ENCODE measurements at places on chromosomes 16 and 17. TPM values are rescaled to one million over a fixed set of nuclear protein-coding genes. Genes with fewer than 3 reads are reported as not detected.

G6PC1 gene
- 0.32 TPM for total RNA-seq

MMD gene
- total RNA-seq, result 18.9 TPM

LPO gene
- not detected for total RNA-seq

MSRB1 gene
- 31.0 TPM for total RNA-seq

HOXB1 gene
- not detected for total RNA-seq

GRCh38 chr17:72580321-72581127 lies 459.7 kb downstream of the SOX9 start:
- DNase-seq, result peak; percentile 42

GRCh38 chr16:19717741-19718623 lies at the start of the genes IQCK and KNOP1:
TSS of gene IQCK (plus strand) at chr16:19718271. CDS start at chr16:19718307, 36 bp downstream.
TSS of gene KNOP1 (minus strand) at chr16:19718227. CDS start at chr16:19715035, 3,192 bp downstream.
- peak; percentile 90 for DNase-seq

DNA sequence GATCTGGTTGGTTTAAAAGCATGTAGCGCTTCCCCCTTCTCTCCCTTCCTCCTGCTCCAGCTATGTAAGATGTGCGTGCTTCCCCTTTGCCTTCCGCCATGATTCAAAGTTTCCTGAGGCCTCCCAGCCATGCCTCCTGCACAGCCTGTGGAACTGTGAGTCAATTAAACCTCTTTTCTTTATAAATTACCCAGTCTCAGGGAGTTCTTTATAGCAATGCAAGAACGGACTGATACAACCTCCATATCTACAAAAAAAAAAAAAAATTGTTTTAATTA lies 16.6 kb upstream of the PDXDC1 start:
- DNase-seq, result no peak

GRCh38 chr17:53219821-53220220 lies 602.9 kb upstream of the KIF2B start:
- no peak for DNase-seq

- DNase-seq, result no peak
These were observed 124.8 kb downstream of the MRM1 start for GRCh38 chr17:36726199-36726598.

DNA sequence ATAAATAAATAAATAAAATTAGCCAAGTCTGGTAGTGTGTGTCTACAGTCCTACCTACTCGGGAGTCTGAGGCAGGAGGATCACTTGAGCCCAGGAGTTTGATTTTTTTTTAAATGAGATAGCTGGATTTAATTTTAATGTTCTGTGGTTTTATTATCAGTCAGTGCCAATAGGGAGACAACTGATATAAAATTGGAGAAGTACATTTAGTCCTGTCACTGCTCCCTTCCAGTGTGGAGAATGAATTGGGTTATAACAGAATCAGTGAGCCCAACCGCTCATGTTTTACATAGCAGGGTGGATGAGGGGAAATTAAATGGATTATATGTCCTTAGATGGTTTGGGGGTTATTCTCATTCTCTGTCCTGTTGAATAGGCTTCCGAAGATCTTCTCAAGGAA lies 6.2 kb downstream of the NME1 start:
- no peak for DNase-seq

- no peak for DNase-seq
These were observed 5.5 kb downstream of the COG1 start for GRCh38 chr17:73198201-73198929.

DNA sequence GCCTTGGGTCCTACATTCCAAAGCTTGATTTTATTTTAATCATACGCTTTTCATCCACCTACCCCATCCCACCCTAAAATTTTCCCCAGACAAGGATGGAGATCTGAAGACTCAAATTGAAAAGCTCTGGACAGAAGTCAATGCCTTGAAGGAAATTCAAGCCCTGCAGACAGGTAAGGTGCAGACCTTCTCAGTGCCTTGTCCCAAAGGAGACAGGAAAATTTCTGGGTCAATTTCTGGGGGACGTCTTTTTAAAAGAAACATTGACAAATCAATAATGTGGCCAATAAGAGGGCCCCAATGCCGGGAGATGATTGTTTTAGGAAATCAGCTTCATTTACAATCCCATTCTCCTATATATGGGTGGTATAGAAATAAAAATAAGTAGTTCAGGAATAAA lies 5.7 kb downstream of the CLEC3A start:
- DNase-seq, result no peak

- no peak for DNase-seq
These were observed 10.4 kb upstream of the HLF start for GRCh38 chr17:55254375-55254774.

DNA sequence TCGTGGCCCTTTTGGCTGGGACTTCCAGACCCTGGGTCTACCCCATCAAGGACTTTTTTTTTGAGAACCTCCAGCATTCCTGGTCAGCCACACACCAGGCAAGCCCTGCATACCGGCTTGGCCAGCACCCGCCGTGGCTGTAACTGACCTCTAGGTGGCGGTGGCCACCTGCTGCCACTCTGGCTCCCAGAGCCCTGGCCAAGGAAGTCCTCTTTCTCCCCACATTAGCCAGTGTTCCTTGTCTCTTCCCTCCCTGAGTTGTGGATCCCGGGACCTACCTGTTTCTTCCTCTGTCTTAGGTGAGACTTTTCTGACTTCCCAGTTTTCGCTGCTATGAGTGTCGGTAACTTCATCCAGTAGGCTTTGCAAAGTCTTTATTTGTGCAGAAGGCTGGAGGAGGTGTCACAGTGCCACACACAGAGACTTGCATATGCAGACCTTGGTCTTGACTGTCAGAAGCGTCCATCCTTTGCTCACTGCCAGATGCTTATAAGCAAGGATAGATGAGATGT lies 348.3 kb downstream of the CPPED1 start:
- DNase-seq, result peak; percentile 59

GRCh38 chr17:29683481-29683880 lies 60.8 kb upstream of the CORO6 start:
- no peak for DNase-seq

GRCh38 chr17:50891577-50891989 lies 25.4 kb upstream of the TOB1 start:
- no peak for DNase-seq

All from transverse colon (tissue), 4 donors.